ENCODE measurements at places on chromosomes 2 and 18. TPM values are rescaled to one million over a fixed set of nuclear protein-coding genes. Genes with fewer than 3 reads are reported as not detected.

GRCh38 chr2:157236404-157236803 lies 21.1 kb upstream of the GALNT5 start:
- DNase-seq: no peak

RAD51AP2 gene
- not detected for total RNA-seq

GRCh38 chr18:21177822-21178221 lies 64.2 kb upstream of the GREB1L start:
- DNase-seq: no peak

RAX gene
- not detected for total RNA-seq

COLEC12 gene
- total RNA-seq: not detected

GRCh38 chr18:11668441-11669169 lies 20.5 kb upstream of the GNAL start:
- no peak for DNase-seq

- no peak for DNase-seq
These were observed 202.0 kb upstream of the SLC14A2 start for GRCh38 chr18:45413180-45413836.

DNA sequence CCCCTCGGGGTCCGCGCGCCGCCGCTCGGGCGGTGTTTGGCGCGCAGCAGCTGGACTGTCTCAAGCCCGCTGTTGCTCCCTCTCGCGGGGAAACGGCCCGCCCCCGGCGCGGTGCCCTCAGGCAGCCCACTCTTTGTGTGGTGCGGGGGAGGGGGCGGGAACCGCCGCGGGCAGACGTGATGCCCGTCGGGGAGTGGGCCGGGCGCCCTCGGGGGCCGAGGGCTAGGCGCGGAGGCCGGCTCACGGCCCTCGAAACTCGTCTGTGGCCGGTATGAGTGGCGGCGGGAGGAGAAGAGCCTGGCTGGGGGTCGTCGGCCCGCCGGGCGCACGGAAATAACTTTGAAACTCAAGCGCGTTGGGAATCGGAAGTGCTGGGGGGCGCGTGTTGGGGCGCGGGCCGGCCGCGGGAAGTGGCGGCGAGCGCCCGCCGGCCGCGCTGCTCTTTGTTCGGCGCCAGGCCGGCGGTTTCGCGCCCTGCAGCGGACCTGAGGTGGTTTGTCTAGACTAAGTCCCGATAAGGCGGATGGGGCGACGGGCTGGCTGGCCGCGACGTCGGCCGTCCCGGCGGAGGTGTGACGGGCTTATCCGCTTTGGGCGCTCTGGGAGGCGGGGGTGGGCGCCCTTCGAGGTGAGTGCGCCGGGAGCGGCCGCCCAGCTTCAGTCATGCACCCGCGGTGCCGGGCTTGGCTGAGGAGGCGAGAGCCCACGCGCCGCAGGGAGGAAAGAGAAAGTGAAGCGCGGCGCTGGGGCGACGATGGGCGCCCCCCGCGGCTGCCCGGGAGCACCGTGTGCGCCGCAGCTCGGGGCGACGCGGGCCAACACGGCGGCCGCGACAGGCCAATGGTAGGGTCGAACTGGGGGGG lies 679 bp downstream of the PTMA start:
- DNase-seq: peak; percentile 12

- DNase-seq: peak; percentile 98
These were observed 30.3 kb upstream of the B3GNT7 start for GRCh38 chr2:231364961-231365810.

GRCh38 chr2:88059979-88060906 lies 4.7 kb upstream of the KRCC1 start:
- peak; percentile 69 for DNase-seq

DNA sequence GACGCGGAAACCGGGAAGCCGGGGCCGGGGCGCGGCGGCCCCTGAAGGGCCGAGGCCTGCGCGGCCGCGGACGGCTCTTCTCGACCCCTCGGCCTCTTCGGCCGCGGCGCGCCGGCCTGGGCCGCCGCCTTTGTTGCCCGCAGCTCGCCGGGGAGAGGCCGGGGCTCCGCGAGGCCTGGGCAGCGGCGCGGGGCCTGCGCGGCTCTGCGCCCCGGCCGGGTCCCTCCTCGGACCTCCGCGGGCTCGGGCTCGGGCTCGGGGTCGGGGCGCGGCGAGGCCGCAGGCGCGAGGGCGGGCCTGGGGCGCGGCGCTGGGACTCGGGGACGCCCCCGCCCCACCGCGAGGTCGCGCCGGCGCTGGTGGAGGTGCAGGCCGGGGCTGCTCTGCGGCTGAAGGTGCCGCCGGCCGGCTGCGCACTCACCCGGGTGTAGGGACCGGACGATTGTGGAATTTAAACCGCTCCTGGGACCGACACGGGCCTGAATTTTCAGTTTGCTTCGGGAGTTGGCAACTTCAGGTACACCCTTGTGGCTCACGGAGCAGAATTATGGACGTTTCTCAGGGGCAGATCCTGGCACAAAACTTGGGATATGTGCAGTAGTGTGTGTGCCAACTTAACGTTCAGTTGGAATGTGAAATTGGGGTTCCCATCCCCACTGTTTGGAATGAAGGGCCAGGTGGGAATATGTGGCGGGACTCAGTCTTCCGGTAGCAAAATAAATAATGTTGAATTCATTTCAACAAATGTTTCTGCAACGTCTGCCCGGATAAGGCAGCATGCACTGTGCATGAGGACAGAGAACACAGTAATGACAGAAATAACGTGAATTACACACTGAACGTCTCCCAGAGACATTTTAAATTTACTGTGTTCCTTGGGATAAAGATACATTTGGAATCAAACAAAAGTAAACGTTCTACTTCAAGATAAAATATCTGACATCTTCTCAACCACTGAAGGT lies 787 bp downstream of the SOCS6 start:
- DNase-seq: peak; percentile 26

DNA sequence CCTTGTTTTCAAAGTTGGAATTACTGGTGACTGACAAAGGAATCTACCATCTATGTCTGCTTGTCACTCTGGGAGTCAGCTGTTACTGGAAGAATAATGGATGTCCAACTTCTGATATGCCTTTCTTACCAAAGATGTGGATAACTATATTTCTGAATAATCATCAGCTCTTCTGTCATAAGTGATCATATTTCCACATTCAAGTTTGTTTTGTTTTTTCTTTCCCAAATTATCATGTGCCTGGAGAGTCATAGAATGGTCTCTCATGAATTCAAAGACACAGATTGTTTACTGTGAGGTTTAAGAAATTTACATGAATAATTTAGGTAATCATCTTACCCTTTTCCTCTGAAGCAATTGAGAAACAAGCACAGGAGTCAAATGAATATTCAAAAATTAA lies 986.7 kb upstream of the CDH2 start:
- no peak for DNase-seq

DNA sequence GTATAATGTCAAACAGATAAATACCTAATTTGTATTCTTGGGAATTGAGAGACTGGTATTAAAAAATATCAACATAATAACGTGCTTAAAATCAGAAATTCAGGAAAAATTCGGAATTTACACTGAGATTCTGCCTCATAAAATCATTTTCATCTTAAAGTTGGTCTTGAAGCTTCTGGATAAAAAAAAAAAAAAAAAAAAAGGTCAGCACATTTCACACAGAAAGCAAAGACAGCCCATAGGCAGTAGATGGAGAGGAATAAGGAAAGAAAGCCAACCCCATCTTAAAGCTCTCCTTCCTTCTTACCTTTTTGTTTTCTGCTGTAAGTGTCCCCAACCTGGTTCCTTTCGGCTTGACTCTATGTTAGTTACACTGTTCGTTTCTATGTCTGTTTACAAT lies 41.5 kb upstream of the ALK start:
- DNase-seq: no peak

RUFY4 gene
- total RNA-seq: not detected

ALKAL2 gene
- total RNA-seq: not detected

SLC30A3 gene
- not detected for total RNA-seq

ROCK2 gene
- 40.7 TPM for total RNA-seq

DNA sequence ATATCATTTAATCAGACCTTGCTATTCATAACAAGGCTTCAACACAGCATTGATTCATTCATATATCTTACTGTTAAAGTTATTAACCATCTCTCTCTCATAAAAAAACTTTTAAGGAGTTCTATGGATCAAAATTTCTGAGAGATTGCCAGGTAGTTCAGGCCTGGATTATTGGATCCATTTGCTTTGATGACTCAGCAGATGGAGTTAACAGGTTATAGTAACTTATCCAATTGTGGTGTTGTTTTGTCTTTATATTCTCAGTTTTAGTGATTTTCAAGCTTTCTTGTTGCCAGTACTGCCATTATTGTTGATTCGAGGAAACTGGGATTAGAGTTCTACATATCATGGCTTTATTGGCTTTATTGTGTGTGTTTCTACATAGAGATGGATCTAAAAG lies 195.7 kb upstream of the MMADHC start:
- no peak for DNase-seq

LAMA3 gene
- total RNA-seq: 224 TPM

MAP3K19 gene
- total RNA-seq: not detected

- DNase-seq: peak; percentile 93
These were observed 3.3 kb upstream of the ACTR3 start for GRCh38 chr2:113886479-113887008.

ABCB11 gene
- 0.11 TPM for total RNA-seq

DNA sequence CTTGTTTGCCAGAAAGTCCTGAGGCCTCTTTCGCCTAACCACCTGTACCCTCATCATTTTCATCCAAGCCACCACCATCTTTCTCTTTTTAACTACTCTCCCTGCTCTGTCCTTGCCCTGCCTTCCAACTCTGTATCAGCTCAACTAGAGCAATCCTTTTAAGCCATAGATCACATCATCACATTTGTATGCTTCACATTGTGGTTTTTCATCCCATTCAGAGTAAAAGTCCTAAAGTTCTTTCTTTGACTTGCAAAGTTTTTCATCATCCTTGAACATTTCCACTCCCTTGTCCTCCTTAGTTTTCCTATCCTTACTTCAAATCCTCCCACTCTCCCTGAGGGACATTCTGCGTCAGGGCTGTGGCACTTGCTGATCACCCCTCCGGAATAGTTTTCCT lies 73.9 kb downstream of the SLC39A10 start:
- DNase-seq: no peak

VIL1 gene
- total RNA-seq: 0.26 TPM

- DNase-seq: peak; percentile 83
These were observed 8.3 kb upstream of the IL1R2 start for GRCh38 chr2:101983486-101983885.

- DNase-seq: peak; percentile 74
These were observed 10.1 kb upstream of the GRHL1 start for GRCh38 chr2:9941196-9941995.

PJVK gene
- 1.6 TPM for total RNA-seq

DNA sequence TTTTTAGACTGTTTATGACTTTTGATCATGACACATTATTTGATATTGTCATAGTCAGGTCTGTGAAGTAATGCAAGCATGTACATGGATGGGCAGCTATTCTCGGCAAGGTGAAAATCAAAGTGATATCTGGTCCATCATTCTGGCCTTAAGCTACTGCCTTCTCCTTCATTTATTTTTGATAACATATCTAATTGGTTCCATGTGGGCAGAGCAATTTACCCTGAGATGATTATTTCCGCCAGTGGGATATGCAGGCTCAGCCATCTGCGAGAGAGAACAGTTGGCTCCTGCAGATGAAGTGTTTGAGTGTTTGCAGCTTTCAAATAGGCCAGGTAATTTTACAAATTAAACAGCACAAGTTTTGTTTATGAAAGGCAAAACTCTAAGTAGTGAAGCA lies 116.4 kb downstream of the LYPD6 start:
- DNase-seq: no peak

DNA sequence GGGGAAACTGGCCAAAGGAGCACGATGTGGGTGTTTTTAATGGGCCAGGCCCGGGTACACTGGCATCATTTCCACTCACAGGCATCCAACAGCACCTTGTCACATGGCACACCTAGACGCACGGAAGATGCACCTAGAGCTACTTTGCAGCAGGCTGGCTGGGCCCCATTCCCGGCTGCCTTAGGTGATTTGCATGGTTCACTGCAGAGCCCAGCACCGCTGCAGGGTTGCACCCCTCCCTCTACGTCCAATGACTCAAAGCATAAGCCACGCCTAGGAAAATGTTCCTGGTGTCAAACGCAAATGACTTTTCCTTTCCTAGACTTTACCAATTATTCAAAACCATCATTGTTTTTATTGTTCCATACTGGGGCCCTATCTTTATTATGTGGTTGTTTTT lies 222.9 kb downstream of the EIPR1 start:
- DNase-seq: no peak

- no peak for DNase-seq
These were observed 502.1 kb upstream of the TMEFF2 start for GRCh38 chr2:192696857-192697256.

DNA sequence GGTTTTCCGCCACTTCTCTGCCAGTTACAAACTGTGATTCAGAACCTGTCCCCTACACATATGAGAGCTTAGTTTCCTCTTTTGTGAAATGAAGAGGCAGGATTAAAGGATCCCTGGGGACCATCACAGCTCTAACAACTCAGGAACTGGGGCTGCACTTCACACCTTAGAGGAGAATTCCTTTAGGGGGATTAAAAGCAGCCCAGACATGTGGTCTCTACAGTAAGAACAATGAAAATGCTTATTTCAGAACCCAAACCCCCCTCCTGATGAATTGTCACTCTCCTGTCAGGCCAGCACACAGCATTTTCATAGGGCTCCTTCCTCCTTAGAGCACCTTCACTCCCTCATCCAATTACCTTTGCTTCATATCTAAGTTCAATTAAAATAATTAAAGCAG lies 101.5 kb upstream of the NEDD4L start:
- DNase-seq: no peak

- DNase-seq: no peak
These were observed 47.3 kb downstream of the TCF7L1 start for GRCh38 chr2:85180322-85181133.

GRCh38 chr2:12967804-12968203 lies 251.1 kb downstream of the TRIB2 start:
- no peak for DNase-seq

Data from PC-3 (cell line).